Stimulated activated CD4-positive, alpha-beta T cell treated with anti-CD3 and anti-CD28 coated beads, Interleukin-4, amount 100 ng/mL, for 24 hours (primary cell): ENCODE measurements at places on chromosomes 1 and 21.

GRCh38 chr1:180519846-180520245 lies 17.5 kb upstream of the ACBD6 start:
- no peak for DNase-seq

- no peak for DNase-seq
These were observed 22.0 kb upstream of the DISP3 start for GRCh38 chr1:11456965-11457364.

GRCh38 chr1:975896-976683 lies 5.8 kb downstream of the PERM1 start:
- peak; percentile 46 for DNase-seq

- no peak for DNase-seq
These were observed 111.0 kb downstream of the ZMYM4 start for GRCh38 chr1:35379317-35380000.

DNA sequence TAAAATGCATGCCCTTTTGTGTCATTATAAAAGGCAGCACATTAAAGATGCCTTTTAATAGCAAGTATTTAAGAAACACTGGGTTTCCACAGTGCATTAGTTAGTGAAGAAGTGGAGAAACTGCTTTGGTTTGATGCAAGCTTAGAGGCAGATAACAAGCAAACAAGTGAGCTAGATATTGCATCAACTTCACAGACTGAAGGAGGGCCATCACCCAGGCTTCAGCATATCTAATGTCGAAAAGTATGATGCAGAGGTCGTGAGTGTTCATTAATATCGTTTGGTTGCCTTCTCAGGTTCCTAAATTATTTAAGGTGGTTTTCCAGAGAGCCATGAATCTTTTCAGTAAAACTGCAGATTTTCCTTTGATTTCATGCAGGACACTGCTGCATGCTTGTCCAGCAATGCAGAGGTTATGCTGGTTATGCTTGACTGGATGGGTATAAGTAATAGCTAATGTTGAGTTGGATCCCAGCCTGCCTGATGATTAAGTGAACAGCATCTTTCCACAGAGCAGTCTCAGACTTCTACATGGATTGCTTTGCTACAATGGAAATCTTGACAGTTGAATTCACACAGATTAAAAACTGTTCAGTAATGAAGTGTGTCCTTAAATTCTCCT lies 69.7 kb upstream of the IPO9 start:
- DNase-seq = no peak

DNA sequence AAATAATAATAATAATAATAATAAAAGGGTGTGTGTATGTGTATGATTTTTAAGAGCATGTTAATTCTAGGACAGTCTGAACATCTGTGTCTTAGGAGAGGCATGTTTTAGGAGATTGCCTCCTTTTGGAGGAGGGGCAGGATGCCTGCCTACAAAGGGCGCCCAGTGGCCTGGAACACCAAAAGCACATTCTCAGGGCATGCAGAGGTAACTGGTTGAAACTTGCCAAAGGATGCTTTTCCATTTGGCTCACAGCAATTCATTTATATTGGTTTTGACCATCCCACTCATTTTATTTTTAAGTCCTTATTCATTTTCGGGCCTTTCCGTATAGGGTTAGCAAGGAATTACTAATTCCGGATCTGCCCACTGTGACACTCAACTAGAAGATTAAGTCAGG lies 21.1 kb upstream of the LAMC2 start:
- no peak for DNase-seq

DNA sequence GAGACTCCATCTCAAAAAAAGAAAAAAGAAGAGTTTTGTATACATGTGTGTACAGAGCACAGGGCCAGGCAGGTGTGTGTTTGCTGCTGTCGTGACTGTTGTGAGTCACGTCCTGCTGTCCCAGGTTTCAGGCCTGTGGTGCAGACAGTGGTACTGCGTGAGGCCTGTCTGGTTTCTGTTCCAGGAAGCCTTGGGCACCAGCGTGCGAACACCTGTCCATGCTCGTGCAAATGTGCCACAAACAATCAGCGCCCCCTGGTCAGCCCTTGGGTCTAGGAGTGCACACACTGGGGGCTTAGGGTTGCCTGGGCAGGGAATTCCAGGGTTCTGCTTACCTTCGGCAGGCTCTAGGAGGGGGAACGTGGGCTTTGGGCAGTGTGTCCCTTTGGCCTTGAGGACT lies 16.9 kb downstream of the GPR157 start:
- no peak for DNase-seq

DNA sequence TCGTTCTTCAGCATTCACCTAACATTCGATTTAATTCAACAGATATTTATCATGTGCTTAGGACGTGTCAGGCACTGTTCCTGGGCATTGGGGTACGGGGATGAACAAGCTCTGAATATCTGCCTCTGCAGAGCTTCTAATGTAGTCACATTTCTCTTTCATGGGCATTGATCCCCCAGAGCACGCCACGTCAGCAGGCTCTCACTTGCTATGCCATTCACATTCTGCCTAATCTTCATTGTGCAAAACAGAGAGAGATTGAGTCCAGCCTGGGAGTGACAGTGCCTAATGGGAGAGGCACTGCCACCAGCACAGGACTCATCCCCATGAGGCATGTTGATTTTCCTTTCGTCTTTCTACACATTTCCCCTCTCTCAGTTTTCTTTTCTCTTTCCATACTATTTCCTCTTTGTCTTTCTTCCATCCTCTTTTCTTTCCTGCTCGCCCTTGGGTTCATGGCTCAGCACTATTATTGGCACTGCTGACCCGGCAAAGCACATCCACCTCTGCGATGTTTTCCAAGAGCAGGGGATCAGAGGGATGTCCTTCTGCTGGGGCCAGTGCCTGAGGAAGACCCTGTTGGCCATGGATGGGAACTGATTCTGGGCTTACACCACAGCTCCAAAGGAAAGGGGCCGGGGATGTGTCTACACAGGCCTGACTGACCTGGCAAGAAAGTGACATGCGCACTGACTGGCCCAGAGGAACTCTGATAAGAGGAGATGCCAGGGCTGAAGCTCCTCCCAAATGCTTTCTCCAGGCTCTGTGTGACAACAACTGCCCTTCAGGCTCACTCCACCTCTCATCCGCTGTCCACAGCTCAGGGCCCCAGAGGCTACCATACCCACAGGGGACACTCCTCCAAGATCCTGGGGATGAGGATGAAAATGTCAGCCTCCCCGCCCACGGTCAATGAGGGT lies 195.9 kb downstream of the TOMM20 start:
- no peak for DNase-seq

DNA sequence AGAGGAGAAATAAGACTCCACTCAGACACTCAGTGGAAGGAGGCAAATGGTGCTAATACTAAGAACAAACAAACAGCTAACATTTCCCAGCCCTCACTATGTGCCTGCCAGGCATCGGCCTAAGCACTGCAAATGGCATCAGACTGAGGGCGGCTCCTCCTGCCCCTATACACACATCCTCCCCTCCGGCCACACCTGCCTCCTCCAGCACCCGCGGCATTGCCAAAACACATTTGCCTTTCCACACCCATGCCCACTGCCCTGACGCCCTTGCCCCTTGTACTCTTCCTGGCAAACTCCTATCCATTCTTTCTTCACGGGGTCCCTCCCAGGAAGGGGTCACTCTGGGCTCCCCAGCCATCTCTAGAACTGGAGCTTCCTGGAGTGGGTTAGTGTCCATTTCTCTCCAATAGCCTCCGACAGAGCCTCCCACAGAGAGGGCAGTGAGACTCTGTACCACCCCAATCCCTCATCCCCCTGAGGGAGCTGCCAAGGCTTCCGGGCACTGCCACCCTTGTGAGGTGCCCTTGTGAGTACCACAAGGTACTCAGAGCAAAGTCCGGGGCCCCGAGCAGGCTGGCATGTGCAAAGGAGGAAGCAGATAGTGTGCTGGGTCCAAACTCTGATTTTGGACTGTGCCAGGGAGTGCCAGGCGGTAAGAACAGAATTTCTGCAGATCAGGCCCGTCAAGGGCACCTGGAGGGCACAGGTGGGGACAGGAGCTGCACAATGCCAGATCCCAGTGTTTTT lies 959 bp downstream of the AKR7A3 start:
- no peak for DNase-seq

DNA sequence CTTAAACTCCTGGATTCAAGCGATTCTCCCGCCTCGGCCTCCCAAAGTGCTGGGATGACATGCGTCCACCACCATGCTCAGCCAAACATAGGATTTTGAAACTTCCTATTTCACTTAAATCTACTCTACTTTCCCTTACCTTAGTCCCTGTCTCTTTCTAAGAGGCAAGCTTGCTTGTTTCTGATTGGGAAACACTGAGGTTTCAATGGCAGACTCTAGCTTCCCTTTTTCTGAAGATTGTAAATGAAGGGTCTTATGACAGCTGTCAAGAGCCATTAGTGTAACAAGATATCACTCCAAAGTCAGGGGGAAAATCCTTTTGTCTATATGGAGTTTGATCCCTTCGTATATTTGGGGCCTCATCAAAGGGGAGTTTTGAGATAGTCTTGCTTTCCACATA lies 23.5 kb upstream of the LMO4 start:
- DNase-seq = no peak

DNA sequence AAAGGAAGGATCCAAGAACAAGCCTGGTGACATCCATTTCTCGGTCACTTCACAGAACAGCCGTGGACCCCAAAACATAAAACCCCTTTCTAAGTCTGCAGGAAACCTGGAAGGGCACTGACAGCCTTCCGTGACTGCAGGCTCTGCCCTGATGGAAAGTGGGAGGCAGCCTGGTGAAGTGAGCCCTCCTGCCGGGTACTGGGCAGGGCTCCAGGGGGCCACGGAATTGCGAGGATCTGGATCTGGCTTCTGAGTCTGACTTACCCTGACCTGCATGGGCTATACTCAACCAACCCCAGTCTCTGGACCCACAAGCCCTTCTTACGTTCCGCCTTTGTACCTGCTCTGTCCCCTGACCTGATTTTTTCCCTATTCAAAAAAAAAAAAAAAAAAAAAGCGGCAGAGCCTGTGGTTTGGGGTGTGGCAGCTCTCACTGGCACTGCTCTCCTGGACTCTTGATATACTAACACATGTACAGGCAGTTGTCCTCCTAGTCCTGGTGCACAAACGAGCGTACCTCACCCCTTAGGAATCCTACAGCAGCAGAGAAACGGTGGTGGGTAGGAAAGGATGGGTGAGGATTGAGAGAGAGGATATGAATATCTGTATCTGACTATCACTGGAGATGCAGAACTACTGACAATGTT lies 82.9 kb downstream of the BEND5 start:
- no peak for DNase-seq

DNA sequence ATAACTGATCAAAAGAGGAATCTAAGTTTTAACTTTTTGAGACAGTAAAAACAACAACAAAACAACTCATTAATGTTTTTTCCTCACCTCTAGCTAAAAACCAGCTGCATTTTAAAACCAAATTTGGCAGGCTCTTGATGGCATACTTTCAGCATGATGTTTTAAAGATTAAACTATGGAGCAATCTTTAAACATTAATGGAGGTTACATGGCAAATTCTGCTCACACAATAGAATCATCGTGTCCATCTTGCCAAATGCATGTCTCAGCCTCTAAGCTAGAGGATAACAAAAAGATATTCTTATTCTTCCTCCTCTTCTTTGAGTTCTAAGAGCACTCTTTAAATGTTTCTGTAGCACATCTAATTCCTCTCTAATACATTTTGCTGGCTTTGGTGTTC lies 579.8 kb upstream of the PKN2 start:
- no peak for DNase-seq

- no peak for DNase-seq
These were observed 30.2 kb upstream of the PRSS38 start for GRCh38 chr1:227785094-227785804.

DNA sequence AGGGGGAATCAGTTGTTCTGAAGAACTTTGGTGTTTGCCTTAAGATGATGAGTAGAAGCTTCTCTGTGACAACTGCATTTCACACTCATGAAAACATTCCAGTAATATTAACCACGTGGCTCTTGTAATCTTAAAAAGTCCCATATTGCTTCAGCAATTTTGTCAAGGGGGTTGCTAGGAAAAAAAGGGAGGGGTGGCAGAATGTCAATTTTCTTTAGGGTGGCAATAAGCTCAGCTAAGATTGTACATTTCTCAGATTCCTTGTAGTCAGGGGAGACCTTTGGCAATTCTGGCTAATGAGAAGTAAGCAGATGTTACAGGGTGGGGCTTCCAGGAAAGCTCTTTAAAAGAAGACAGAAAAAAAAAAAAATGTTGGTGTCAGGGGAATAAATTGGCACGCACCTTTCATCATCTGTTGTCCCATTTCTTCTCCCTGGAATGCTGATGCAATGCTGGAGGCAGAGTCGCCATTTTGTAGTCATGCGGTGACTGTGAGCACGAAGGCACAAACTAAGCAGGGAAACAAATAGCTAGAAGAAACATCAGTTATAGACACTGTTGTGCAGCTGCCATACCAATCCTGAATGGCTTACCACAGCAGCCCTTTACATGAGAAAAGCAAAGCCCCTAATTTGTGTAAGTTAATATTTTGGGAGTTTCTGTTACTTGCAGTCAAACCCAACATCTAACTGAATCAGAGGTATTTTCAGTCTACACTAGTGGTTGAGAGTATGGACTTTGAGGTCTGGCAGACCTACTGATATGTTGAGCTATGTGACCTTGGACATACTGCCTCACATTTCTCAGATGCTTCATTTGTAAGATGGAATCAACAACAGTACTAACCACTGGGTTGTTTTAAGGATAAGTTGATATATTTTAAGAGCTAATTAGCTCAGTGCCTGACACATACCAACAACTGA lies 56.1 kb upstream of the MRPS6 start:
- no peak for DNase-seq

- DNase-seq = peak; percentile 65
These were observed 182.6 kb downstream of the VAV3 start for GRCh38 chr1:107782217-107782845.

GRCh38 chr1:101995984-101996745 lies 561 bp downstream of the OLFM3 start:
- no peak for DNase-seq

DNA sequence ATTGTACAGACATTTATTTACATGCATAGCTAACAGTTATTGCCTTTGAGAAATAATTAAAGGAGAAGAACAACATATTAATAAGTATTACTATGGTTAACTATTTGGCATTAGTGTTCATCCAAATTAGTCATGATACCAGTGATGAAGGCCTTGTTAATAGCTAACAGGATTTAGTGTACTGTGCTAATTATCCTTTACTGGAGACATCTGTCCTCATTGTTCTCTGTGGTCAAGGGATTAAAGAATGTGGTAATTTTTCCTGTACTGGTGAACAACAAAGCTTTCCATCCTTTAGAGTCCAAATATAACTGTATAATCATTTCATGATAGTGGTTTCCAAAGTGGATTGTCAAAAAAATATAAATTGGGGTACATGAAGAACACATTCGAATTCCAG lies 103.9 kb downstream of the ADGRL4 start:
- no peak for DNase-seq
